ENCODE measurements at places on chromosomes 1 and 21.

DNA sequence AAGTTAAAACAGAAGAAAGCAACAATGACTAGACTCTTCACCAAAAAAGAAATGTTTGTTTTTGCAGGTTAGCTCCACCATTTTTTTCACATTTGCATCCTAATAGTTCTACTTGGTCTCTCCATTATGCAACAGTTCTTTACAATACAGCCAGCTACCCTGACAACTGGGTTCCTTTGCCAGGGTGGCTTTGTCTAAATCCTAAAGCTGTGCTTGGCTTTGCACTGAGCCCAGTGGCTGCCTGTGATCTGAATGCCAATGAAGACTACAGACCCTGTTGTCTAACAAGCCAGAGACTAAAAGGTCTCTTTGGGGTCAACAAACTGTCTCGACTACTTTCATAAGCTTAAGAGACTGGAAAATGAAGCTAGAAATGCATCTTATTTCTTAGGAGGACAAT lies 112.0 kb downstream of the AKT3 start:
- DNase-seq, result no peak

DNA sequence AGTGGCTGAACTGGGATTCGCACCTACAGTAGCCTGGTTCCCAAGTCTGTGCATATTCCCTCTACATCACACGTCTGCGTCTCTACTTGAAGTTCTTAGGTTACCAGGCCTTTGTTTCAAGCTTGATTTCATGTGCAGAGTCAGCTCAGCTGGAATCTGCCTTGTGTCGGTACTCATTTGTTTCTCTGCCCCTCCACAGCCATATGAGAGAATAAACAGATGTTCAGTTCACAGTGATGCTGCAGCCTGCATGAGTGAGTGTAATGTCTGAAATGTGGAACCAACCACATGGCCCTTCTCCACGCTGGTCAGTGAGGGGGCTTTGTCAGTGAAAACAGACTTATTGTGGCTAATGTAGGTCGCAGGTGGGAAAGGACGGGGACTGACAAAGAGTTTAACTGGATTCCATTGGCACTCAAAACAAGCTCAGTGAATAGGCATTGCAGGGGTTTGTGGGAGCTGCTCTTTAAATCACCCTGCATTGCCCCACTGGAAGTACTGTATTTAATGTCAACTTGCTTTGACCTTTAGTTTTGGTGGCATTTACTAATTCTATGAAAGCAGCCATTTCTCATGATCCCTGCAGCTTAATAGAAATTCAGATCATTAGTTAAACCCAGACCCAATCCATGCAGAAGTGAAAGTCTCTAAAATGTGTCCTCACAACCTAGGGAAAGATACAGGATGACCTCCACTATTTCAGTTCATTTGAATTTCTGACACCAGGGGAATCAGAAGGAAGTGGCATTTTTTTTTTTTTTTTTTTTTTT lies 136.4 kb upstream of the FAM78B start:
- DNase-seq, result no peak

- no peak for DNase-seq
These were observed 20.0 kb upstream of the EPHA2 start for GRCh38 chr1:16175610-16176553.

DNA sequence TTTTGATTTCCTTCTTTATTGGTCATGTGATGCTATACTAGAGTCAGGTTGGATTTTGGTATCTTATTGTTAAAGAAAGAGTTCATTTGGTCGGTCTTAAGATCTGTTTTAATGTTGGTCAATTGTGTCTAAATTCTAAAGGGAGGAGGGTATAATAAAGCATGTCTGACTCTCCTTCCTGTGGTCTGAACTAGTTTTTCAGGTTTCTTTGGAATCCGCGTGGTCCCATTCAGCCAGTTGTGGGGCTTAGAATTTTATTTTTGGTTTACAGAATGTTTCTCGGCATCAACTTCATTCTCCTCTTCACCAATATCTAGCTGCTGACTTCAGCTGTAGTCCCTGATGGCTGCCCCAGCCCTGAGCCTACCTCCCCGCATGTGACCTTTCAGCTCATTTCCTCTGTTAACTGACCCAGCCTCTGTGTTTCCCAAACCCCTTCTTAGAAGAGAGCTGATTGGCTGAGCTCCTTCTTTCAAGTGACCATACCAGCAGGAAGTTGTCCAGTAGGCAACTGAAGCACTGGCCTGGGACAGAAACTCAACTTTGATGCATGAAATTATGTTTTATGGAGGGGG lies 8.7 kb upstream of the MYOC start:
- no peak for DNase-seq

GRCh38 chr21:30257773-30258172 lies 25.0 kb downstream of the KRTAP24-1 start:
- DNase-seq, result no peak

- DNase-seq, result no peak
These were observed 143.1 kb downstream of the IFI44 start for GRCh38 chr1:78792756-78793155.

DNA sequence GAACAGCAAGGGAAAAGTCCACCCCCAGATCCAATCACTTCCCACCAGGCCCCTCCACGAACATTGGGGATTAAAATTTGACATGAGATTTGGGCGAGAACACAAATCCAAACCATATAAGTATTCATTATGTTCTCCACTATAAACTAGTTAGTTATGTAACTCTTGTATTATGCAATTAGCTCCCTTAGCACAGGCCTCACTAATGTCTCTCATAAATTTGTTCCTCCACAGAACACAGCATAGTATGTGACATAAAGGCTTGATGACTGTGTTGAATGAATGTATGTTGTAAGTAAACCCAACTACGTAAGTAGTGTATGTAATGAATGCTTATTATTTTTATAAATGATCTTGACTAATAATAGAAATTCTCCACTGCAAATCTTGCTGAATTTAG lies 223.3 kb upstream of the ZRANB2 start:
- no peak for DNase-seq

DNA sequence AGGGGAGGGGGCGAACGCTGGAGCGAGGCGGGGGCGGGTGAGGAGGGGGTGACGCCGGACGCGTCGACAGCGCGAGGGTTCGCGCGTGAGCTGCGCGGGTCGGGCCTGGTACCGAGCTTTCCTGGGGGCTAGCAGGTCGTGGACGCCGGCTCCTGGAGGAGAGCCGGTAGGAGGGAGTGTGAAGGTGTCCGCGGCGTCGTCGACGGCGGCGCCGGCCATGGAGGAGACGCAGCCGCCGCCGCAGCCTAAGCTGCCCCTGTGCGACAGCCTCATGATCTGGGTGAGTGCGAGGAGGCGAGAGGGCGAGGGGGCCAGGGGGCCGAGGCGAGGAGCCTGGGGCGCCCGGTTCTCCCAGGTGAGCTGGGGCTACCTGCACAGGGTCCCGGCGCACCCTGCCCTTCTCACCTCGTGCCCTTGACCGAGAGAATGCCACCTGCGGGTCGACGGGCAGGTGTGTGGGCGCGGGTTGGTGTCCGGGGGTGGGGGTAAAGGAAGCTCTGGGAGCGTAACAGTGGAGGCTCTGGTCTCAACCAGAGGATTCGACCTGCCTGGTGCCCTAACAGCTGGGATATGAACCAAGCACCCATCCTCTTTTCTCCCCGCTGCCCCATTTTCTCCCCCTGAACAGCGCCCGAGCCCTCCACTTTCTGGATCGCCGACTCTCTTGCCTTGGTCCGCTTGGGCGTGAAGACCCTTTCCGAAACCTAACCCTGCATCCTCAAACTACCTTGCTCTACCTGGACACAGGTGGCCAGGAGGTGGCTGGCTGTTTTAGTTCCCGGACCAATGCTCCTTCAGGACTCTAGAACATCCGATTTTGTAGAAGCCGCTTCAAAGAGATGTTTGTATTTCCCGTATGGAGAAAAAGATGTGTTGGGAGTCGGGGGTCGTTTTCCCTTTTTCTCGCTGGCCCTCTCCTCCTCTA lies at the start of gene HOOK1:
Gene HOOK1 (plus strand): TSS at position 49 of the 925 bp plus-strand sequence. CDS start 169 bp downstream, at position 218.
- DNase-seq, result no peak

- DNase-seq, result no peak
These were observed 32.4 kb downstream of the KIF1B start for GRCh38 chr1:10242811-10243210.

DNA sequence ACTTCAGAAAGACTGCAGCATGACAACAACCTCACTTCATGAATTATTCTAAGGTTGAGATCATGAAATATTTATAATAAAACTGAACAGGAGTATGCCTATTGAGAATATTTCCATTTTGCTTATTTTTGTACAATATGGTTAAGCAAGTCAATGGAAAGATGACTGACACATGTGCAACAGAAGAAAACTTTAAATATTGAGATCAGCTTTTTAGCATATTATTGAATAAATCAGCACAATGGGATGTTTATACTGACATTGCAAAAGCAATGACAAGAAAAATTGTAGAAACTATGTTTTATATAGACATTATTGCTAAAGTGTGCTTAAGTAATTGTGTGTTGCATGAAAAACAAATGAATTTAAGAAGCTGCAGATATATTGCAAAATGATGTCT lies 4.6 kb downstream of the LCE7A start:
- DNase-seq, result no peak

DNA sequence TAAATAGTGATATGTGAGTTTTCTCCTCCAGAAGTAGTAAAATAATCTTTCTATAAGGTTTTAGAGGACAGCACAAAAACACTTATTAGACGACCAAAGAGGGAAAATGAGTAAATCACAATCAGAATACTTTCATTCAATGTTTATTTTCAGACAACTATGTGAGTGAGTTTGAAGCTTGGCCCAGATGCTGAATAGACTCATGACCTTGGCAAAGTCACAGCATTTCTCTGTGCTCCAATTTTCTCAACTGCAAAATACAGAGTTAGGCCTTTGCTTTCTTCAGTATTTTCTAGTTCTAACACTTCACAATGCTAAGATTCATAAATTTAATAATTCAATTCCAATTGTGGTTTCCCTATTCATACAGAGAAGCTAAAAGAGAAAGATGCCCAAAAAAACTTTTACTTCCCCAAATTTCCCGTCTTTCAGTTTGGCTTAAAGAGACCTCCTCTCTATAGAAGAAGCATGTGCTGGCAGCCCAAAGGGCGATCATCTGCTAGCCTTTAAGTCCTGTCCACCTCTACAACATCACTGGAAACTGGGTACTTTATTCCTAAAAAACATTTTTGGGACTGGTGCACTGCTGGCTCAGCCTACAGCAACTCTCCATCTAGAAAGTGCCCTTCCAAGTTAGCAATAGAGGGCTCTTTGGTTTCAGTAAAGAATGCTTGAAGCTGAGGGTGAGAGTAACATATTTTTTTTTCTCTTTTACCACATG lies 116.8 kb upstream of the GORAB start:
- no peak for DNase-seq

DNA sequence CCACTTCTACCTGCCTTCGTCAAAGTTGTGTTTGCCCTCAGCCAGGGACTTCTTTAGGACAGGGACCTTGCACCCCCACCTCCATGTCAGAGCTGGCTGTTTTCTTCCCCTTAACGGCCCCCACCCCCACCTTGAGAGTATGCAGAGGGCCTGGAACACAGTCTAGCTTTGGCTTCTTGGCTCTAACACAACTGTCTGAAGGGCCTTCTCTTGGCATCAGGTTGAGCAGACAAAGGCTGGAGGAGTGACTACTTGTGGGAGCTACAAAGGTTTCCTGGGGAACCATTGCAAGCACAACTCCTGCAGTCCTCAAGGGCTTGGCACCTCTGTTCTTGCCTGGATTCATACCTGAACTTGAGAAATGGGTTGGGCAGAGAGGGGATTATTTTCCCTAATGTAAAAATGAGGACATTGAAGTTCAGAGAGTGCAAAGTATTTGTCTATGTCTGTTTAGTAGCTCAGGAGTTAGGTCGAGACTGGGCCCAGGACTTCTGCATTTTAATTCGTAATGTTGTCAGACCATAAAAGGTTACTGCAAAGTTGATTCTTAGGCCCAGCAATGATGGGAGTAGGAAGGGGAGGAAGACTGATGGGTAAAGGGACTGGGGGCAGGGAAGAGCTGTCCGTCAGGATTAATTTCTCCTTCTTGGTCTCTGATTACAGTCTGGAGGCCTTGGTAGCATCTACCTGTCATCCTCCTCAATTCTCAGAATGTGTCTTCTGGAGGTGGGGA lies 2.6 kb downstream of the CYP4B1 start:
- no peak for DNase-seq

DNA sequence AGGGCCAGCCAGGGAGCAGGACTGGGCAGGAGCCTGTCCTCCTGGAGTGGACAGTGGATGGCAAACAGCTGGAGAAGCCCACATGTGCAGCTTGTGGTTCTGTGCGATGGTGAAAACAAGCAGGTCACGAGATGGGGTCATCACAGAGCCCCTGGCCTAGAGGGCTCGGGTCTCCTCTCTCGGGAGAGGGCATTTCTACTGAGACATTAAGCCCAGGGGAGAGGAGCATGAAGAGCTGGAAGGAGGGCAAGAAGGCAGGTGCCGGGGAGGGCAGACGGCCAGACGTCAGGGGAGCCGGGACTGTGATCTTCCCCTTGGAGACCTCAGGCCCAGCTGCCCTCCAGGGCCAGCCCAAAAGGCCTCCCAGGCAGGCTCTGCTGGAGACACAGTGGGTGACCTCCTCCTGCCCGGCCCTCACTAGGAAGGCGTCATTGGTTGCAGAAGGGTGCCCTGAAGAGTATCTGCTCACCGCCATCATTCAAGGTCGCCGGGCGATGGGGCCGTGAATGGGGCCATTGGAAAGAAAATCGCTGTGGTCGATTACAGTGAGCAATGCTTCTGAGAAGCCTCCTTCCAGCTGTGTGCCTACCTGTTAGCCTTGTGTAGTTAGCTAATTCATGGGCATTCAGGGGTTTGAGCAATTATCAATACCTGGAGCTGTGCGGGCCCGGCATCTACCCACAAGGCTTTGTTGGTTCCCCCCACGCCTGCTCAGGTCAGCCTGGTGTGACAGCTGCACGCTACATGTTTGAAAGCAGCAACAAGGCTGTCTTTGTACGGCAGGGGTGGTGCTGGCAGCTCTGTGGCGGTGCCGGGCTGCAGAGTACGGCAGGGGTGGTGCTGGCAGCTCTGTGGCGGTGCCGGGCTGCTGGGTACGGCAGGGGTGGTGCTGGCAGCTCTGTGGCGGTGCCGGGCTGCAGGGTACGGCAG lies 72.3 kb upstream of the ACTRT2 start:
- no peak for DNase-seq

DNA sequence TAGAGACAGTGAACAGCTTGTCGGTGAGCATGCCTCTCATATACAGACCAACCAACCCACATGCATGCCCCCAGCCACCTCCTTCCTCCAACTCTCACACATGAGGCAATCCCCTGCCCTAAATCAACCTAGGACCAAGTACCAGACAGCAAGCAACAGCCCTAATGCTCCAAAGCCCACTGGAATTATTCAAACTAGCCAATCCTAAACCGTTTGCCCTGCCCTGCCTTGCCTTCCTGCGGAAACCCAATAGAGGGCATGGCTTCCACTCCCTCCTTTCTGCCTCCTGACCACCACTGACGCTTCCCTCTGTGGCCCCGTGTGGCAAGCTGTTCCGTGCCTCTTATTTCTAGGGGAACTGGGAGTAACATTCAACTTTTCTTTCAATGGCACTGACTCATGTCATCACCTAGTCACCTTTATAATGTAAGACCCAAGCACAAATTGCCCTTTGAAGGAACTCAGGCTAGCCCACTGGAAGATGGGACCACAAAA lies 129.3 kb upstream of the GJB5 start:
- DNase-seq, result no peak
